Hindlimb muscle (tissue), 1 donor: ENCODE measurements at places on chromosomes 6 and 20. TPM values are rescaled to one million over a fixed set of nuclear protein-coding genes. Genes with fewer than 3 reads are reported as not detected.

DNA sequence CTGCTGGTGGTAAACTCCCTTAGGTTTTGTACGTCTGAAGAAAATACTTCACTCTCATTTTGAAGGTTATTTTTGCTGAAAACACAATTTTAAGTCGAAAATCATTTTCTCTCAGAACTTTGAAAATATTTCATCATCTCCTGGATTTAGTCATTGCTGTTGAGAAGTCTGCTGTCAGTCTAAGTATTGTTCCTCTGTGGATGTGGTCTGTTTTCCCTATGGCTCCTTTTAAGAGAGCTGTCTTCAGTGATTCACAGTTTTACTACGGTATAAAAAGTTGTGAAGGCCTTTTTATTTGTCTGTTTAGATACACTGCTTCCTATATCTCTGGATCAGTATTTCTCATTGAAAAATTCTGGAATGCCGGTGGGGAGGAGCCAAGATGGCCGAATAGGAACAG lies 159.3 kb downstream of the GJA10 start:
- no peak for DNase-seq

DNA sequence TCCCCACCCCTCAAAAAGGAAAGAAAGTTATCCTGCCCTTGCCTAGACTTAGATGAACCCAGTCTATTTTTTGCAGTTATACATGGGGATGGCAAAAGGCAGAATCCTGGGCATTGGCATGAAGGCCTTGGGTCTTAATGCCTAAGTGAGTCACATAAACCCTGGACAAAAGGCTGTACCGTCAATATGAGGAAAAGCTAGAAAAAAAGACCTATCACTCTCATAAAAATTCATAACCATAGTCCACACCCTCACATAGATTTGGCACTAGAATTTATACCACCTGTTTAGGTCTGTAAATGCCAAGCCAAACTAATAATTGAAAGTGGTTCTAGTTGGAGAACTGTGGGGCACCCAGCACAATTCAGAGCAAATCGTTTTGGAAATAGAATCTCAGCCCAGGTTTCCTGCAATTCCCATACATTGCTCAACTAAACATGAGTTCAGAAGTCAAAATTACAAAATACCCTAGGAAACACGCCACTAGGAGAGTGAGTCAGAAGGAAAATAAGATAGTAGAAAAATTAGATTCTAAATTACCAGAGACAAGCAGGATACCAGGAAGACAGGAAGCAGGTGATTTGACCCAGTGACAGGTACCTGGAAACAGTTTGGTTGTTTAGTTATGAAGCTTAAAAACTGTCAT lies 70.4 kb upstream of the FUCA2 start:
- DNase-seq, result no peak

- no peak for DNase-seq
Observed at GRCh38 chr6:136230219-136230853, 19.8 kb downstream of the MTFR2 start.

- DNase-seq, result no peak
Observed at GRCh38 chr20:2108498-2108897, 6.9 kb downstream of the STK35 start.

RIMS4 gene
- 9.0 TPM for polyA plus RNA-seq

RAB22A gene
- 13.5 TPM for polyA plus RNA-seq

DNA sequence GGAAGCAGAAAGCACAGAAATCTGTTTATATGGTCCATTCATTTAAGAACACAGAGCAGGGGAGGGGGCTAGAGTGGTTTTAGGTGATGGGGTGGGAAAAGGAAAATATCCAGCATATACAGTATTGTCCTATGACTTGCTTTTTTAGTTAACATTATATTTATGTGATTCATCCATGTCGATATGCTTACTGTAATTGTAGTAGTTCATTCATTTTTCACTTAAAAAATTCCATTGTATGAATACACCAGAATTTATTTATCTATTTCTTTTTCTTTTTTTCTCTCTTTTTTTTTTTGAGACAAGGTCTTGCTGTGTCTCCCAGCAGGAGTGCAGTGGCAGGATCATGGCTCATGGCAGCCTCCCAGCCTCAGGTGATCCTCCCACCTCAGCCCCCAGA lies 9.6 kb upstream of the PRIM2 start:
- no peak for DNase-seq

GRCh38 chr20:24761220-24762065 lies 187.6 kb upstream of the CST7 start:
- DNase-seq, result no peak

DNA sequence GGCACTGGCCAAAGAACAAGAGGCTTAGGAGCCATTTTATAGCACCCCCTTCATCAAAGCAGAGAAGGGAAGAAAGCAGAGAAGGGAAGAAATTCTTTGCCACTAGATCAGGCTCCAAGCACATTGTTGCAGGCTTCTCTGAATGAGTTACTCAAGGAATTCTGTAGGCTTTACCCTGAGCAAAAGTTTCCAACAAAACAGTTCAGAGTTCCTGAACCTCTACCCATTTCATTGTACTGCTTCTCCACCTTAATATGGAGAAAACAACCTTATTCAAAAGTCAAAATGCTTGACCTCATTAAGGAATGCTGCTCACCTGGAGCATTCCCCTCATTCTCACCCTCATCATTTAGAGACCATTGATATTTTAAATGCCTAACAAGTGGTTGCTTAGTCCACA lies 115.5 kb upstream of the LOC128125822 start:
- DNase-seq, result no peak
